ENCODE measurements at places on chromosomes 12 and 14. TPM values are rescaled to one million over a fixed set of nuclear protein-coding genes. Genes with fewer than 3 reads are reported as not detected.

PLA2G1B gene
- polyA plus RNA-seq = not detected

KCNMB4 gene
- 0.83 TPM for polyA plus RNA-seq

KLHL33 gene
- not detected for polyA plus RNA-seq

KRT85 gene
- not detected for polyA plus RNA-seq

CCNT1 gene
- polyA plus RNA-seq = 24.2 TPM

CSAD gene
- polyA plus RNA-seq = 7.8 TPM

TIMELESS gene
- 2.6 TPM for polyA plus RNA-seq

FGD4 gene
- polyA plus RNA-seq = 11.1 TPM

PHETA1 gene
- polyA plus RNA-seq = 3.8 TPM

POLR3B gene
- 8.9 TPM for polyA plus RNA-seq

Data from mammary epithelial cell (primary cell).